ENCODE measurements at places on chromosomes 7 and 10.

- no peak for DNase-seq
Observed at GRCh38 chr7:22601408-22601807, 101.4 kb upstream of the STEAP1B start.

DNA sequence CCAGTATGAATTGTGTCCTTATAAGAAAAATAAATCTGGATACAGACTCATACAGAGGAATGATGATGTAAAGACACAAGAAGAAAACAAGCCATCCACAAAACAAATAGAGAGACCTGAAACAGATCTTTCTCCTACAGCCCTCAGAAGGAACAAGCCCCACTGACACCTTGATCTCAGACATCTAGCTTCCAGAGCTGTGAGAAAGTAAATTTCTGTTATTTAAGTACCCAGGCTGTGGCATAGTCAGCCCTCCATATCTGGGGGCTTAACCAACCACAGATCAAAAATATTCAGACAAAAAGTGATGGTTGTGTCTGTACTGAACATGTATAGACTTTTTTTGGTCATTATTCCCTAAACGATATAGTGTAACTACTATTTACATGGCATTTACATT lies 23.9 kb upstream of the ANKRD1 start:
- no peak for DNase-seq

DNA sequence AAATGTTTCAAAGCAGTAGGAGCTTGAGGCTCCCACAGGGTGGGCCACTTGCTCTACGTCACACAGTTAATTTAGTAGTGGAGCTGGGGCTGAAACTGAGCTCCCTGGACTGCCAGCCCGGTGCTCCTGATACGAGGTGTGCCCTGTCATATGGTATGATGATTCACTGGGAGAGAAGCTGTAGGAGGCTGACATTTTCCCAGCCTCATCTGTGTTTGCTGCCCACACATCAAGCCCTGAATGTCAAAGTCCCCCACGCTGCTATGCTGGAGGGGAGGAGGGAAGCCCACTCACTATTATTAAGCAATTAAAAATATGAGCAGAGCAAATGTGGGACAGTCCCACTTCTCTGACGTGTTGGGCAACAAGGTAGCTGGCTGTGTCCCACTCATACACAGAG lies 81.2 kb upstream of the SORCS3 start:
- no peak for DNase-seq

GRCh38 chr7:132450188-132450587 lies 126.1 kb downstream of the PLXNA4 start:
- DNase-seq, result no peak

- DNase-seq, result no peak
Observed at GRCh38 chr7:84123965-84124547, 70.5 kb downstream of the SEMA3A start.

DNA sequence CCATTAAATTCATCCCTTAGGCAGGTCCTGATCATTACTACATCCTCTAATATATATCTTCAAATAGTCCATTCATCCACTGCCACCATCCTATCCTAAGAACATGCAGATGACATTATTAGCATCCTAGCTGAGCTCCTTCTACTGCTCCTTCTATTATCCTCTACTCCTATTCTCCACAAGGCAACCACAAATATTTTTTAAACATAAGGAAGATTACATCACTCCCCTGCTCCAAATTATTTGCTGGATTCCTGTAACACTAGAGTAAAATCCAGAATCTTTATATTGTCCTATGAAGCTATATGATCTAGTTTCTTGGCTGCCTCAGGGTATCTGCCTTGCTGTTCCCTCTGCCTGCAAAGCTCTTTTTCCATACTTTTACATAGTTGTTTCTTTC lies 176.3 kb upstream of the SLC26A5 start:
- no peak for DNase-seq

DNA sequence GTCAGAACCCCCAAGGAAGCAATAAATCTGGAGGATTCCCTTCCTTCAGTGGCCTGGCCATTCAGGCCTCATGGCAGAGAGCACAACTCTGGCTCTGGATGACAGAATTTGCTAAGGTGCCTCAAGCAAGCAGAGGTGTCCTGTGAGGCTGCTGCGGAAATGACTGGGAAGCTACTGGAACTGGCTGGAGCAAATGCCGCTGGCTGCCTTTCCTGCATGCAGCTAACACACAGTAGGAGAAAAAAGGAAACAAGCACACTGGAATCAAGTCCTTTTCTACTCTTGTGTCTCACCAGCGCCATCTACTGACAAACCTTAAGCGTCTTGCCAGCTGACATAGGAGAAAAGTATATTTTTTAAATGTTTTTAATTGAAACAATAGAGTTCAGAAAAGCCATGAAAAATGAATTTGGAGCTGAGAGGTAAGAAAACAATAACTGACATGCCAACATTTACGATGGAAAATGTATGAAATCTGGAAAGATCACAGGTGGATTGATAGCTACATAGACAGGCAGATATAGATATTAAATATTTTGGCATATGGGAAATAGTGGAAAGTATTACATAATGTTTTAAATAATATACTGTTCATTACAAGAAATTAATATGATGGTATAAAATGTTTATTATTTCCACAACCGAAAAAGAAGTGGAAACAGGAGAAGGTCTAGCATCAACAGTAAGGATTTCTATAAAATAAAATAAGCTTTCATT lies 951.6 kb downstream of the ANKRD7 start:
- DNase-seq, result no peak

DNA sequence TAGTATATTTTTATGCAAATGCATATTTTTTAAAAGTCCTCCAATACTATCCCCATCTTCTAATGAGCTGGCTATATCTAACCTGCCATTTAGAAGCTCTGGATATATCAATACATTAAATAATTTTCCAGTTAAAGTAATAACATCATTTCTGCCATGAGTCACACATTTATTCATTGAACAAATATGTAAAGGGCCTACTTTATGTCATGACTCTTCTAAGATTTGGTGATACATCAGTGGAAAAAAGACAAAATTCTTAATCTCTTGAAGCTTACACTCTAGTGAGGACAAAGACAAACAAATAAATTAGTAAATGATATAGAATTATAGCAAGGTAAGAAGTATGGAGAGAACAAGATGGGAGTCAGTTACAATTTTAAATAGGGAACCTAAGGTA lies 716.8 kb upstream of the LRRTM3 start:
- DNase-seq, result no peak

DNA sequence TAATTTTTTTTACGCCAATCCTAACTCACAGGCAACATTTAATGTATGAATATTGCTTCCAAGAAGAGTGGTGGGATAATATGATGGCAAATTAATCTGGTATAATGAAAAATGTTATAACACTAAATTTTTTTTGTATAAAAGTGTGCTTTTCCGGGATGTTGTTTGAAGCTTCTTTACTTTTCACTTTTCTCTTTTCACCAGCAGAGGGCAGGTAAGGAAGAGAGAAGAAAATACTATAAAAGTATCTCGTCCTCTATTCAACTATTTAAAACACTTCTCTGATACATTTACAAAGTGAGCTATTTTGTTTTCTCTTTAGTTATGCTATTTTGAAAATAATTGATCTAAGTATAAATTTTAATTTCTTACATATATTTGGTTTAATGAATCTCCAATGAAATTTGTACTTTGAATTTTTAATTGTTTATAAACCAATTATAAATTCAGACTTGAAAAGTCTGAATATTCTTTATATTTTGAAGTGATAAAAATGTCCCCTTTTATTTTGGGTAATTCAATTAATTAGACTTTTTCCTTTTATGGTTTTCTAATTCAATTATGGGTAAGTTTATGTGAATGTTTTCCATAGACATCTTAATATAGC lies 20.7 kb upstream of the CFTR start:
- DNase-seq, result no peak

- no peak for DNase-seq
Observed at GRCh38 chr7:31663072-31663471, 23.9 kb upstream of the PPP1R17 start.

DNA sequence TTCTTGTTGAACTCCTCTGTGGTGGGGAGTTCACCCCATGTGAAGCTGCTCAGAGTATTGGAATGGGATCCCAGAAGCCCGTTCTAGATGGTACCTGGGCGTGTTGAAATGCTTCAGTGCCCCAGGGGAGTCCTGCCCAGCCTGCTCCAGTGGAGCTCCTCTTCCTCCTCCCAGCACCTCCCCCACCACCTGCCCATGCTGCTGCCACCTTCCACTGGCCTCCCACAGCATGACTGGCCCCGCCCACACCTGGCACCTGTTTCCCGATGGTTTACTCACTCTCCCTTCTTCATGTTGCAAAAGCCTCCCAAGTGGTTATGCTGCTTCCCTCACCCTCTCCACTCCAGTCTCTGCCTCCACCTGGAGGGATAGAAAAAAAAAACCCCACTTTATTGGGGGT lies 32.2 kb upstream of the PCBD1 start:
- no peak for DNase-seq

DNA sequence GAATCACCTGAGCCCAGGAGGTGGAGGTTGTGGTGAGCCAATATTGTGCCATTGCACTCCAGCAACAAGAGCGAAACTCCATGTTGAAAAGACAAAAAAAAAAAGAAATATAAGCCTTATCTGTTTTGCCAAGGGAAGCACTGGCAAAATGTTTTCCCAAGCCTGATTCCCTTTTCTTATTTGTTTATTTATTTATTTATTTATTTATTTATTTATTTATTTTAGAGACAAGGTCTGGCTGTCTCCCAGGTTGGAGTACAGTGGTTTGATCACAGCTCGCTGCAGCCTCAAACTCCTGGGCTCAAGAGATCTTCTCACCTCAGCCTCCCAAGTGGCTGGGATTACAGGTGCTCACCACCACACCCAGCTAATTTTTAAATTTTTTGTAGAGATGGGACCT lies 44.2 kb downstream of the SVOPL start:
- no peak for DNase-seq

GRCh38 chr7:18505870-18506460 lies 10.4 kb downstream of the HDAC9 start:
- DNase-seq, result no peak

GRCh38 chr10:78520737-78521430 lies 487.2 kb downstream of the RPS24 start:
- no peak for DNase-seq

Measured in stimulated activated CD8-positive, alpha-beta memory T cell treated with anti-CD3 and anti-CD28 coated beads, Interleukin-15, amount 100 ng/mL, for 1 hour (primary cell).